ENCODE measurements at places on chromosomes 2 and 18.

- DNase-seq = no peak
Measured at GRCh38 chr2:100504542-100504941, 34.3 kb downstream of the NMS start.

DNA sequence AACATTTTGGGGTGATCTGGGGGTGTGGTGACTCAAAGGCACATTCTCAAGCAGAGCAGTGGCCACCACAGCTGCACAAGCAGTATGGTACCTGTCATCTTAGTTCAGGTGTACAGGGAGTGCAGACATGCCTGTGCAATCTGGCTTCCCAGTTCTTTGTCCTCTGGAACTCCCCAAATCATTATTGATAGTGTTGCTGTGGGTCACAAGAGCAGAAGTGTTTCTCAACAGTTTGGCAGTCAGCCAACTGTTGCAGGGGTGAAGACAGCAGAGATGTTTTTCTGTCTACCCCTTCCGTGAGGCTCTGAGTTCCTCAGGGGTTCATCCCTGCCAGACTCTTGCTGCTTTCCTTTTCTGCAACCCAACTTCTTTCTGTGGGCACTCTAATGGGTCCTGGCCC lies 206.5 kb upstream of the ZSWIM2 start:
- no peak for DNase-seq

DNA sequence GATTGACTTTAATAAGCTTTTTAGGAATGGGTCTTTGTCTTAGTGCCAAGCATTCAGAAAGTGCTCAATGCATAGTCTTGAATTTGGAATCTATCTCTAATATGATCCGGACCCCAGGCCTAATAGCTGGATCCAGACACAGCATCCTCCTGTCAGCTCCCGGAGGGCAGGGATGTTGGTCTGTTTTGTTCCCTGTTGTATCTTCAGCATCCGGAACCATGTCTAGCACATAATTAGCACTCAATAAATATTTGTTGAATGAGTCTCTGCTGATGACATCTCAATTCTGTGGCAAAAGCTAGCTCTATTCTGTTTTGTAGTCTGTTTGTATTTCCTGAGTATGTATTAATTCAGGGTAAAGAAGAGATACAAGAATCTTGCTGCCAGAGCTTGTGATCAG lies 169.1 kb downstream of the DCDC2C start:
- DNase-seq = no peak

- no peak for DNase-seq
Measured at GRCh38 chr2:36374585-36374984, 19.0 kb downstream of the CRIM1 start.

GRCh38 chr2:238042849-238043584 lies 17.8 kb upstream of the SCLY start:
- no peak for DNase-seq

- DNase-seq = no peak
Measured at GRCh38 chr2:105238664-105239240, 2.8 kb upstream of the GPR45 start.

- DNase-seq = no peak
Measured at GRCh38 chr18:51668101-51668500, 470.6 kb upstream of the MEX3C start.

DNA sequence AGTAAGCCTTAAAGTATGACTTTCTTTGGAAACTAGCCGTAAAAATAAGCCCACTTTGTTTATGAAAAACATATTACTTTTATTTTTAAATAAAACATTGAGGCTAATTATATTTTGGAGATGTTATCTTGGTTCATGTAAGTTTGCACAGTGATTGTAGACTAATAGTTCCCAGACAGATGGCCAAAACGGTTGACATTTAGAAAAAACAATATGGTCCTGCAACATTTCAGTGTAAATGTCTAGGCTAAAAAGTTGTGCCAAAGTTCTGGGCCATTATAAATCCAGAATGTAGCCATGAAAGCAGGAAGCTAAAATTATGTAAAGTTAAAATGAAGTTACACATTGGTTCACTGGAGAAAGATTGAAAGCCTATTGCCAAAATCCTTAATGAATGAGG lies 43.6 kb downstream of the SLC5A7 start:
- no peak for DNase-seq

GRCh38 chr2:178282075-178282815 lies 87.9 kb downstream of the OSBPL6 start:
- DNase-seq = no peak

GRCh38 chr18:62101321-62101721 lies 85.5 kb downstream of the PIGN start:
- DNase-seq = no peak

DNA sequence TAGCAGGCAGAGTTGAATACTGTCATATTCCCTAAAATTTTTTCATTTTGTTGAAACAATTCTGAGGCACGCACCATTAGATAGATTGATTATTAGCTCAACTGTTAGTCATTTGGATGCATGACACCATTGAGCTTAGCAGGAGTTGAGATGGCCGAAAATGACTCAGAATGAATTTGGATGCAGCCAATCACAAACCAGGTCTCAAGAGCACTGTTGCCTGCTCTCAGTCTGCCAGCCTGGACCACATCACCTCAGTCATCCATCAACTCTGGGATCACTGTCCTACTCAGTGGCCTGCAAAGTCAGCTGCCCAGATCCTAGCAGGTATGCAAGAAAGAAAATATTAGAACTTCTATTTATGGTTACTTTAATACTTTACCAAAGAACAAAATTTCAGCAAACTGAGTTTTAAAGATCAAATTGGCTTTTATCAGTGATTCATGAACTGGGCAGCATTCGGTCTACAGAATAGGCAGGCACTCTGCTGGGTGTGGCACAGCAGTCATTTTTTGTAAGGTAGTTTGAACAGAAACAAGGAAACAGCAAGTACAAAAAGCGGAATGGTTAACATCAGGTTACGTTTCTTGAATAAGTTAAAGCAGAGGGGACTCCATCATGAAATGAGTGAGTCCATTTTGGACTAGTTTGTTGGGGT lies 152.7 kb upstream of the ARHGAP28 start:
- no peak for DNase-seq

DNA sequence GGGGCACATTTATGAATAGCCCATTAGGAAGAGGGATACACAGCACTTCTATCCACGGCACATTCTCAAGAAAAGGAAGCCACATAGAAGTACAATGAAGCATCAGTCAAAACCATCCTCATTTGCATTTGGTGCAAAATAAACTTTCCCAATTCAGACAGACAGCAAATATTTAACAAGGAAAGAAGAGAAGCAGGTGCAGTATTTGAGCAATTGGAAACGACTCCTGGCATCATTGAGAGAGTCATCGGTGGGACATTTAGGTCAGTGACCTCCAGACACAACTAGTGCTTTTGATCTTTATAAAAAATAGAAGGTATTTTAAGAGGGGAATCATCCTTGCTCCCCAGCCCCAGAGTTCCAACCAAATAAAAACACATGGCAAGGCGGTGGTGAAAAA lies 118.0 kb downstream of the MREG start:
- no peak for DNase-seq

DNA sequence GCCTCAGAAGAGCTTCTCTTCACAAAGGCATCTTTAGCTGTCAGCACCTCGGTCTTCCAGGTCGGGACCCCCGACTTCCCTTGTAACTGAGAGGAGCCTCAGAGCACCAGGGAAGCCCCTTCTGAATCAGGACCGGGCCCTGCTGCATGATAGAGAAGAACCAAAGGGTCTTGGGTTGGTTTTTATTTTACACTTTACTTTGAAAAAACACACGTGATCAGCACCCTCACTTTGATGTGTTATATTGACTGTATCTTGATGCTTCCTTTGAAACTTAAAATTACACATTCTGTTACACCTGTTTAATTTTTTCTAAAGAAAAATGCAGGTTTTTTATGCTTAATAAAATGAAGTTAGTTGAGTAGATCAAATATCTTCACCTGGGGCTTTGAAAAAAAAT lies 202.3 kb downstream of the FAM210A start:
- no peak for DNase-seq

- DNase-seq = no peak
Measured at GRCh38 chr2:60947056-60947455, 65.7 kb downstream of the REL start.

DNA sequence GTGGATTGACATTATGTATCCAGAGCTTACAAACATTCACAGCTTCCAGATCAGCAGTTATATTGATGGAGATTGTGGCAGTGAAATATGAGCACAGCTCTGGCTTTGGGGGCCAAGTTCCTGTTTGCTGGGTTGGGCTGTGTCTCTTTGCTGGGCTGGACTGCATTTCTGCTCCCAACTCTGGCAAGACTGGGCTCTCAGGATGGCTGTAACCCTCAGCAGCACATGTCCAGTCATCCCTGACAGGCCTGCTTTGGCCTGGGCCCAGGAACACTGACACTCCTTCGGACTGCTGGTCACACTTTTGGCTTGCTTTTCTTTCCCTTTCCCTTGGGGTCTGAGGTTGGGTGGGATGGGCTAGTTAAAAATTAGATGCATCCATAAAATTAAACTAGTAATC lies 17.9 kb upstream of the VPS4B start:
- DNase-seq = no peak

DNA sequence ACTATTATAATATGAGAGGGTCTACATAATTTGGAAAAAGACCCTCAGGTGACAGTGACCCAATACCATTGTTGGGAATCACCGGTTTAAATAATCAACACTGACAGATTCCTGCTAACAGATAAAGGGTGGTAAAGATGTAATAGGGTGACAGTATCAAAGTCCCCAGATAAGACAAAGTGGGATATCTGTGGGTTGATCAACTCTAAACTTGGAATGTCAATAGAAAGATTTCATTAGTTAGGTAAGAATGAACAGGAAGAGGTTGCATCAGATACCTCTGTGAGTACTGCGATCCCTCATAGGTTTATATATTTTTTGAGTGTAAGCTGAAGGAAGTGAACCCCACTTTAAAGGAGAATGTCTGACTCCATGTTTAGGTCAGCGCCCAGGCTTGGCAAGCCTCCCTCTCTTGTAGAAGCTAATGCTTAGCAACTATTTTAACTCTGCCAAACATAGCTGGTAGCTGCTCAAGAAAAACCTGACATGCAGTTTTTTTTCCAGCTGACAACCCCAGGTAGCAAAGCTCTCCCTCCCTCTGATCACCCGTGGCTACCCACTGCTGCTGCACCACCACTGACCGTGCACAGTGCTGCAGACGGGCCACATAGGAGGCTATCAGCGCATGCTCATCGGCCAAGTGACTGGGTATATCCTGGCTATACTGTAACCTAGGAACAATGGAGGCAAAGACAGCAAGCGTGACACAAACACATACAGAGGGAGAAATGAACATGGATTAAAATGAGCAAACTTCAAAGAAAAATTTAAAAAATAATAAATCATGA lies 113.3 kb upstream of the DNMT3A start:
- no peak for DNase-seq

GRCh38 chr2:62143696-62144095 lies 52.2 kb upstream of the B3GNT2 start:
- DNase-seq = no peak

- DNase-seq = no peak
Measured at GRCh38 chr18:35045806-35046205, 4.6 kb downstream of the MAPRE2 start.

GRCh38 chr18:22428672-22429071 lies 11.0 kb upstream of the CTAGE1 start:
- no peak for DNase-seq

- DNase-seq = no peak
Measured at GRCh38 chr18:48342125-48342524, 67.1 kb downstream of the ZBTB7C start.

- DNase-seq = no peak
Measured at GRCh38 chr2:197904446-197904845, 100.1 kb downstream of the PLCL1 start.

GRCh38 chr2:119550856-119551255 lies 6.6 kb downstream of the CFAP221 start:
- no peak for DNase-seq

GRCh38 chr2:120485096-120485495 lies 139.2 kb downstream of the INHBB start:
- no peak for DNase-seq

DNA sequence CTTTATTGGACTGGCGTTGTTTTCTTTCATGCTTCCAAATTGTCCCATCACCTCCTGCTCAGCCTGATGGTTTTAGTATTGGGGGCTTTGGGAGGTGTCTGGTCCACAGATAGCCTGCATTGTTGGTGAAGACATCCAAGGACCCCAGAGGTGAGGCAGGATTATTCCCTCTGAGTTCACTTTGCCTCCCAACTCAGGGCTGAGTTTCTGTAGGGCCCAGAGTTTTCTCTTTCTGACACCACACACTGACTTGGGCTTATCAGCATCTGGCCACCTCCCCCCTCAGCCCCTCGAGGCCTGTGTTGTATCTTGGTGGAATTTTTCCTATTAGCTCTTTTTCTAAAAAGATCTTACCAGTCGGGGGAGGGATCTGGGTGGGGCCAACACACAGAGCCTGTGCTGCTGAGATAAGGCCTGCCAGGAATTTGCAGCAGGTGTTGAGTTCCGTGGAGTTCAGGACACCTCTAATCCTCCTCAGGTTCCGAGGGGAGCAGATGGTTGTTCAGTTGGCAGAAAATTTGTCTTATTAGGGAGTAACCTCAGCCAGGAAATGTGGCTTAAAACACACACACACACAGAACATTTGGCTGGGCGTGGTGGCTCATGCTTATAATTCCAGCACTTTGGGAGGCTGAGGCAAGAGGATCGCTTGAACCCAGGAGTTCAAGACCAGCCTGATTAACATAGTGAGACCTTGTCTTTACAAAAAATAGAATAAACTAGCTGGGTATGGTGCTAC lies 7.3 kb downstream of the EMILIN2 start:
- DNase-seq = no peak

DNA sequence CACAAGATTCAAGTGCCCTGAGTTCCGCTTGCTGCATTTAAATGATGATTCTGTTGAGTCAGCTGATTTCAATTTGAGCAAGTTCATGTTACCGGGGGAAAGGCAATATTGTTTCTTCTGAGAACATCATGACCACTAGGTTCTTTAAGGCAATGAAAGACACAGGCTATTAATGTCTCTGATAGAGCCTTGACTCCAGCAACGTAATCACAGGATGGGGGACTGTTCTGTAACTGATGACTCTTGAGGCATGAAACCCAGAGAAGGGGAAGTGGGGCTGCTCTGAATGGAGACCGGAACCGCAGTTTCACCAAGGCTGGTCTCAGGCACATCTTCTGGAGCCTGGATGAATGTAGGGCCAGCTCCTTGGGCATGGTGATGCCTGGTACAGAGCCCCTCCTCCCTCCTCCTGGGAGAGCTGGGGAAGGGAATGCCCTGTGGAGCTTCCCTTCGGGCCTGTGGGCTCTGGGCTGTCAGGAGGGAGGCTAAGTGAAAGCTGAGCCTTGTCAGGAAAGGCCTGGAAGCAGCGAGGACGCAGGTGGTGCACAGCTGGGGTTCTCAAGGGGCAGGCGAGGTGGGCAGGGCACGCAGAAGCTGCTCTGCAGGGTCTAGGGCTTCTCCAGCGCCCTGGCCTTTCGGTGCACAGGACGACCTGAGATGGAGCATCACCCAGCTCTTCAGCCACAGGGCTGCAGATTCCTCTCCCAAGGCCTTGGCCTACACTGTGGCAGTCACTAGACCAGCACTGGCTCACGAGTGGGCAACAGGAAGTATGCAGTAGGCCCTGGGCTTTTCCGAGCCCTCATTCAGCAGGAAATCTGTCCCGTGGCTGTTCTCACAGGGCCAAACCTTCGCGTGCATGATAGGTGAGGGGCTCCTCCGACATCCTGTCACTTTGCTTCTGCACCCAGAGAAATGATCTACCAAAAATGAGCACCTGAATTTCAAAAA lies 36.6 kb upstream of the PRLH start:
- no peak for DNase-seq

GRCh38 chr2:155111070-155111469 lies 412.6 kb downstream of the KCNJ3 start:
- DNase-seq = no peak

GRCh38 chr2:113826346-113827285 lies 63.3 kb upstream of the ACTR3 start:
- no peak for DNase-seq

All from cortex of kidney (tissue), 1 donor.